ENCODE measurements at places on chromosomes 12 and 14.

DNA sequence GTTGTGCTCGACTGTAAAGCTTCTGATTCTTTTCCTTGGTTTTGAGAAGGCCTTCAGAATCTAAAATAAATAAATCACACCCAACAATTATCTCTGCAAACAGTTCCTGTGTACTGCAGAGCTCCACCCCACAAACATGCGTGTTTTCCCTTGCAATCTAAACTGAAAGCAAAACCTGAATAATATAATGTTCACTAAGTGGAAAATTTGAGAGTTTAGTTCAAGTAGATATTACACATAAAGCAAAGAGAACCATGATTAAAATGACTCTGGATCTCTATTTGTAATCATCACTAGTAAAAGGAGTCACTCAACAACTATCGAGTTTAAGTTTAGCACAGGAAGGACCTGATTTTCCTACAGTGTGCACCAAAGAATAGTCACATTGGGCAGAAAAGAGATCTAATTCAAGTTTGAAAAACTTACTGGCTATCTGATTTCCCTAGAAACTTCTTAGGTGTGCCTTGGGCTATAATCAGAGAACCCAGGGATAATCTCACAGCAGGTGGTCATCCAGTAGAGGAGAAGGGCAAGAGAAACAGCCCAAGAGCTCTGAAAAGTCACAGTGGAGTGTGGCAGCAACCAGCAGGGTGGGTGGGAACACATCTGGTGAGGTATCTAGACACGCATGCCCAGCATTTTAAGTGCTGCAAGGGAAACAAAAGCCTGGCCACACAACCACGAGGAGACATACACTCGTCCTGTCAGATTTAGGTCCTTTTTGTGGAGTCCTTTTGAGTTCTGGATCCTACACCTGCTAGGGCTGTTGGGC, 25.4 kb downstream of the ATG14 start:
- no peak for DNase-seq

DNA sequence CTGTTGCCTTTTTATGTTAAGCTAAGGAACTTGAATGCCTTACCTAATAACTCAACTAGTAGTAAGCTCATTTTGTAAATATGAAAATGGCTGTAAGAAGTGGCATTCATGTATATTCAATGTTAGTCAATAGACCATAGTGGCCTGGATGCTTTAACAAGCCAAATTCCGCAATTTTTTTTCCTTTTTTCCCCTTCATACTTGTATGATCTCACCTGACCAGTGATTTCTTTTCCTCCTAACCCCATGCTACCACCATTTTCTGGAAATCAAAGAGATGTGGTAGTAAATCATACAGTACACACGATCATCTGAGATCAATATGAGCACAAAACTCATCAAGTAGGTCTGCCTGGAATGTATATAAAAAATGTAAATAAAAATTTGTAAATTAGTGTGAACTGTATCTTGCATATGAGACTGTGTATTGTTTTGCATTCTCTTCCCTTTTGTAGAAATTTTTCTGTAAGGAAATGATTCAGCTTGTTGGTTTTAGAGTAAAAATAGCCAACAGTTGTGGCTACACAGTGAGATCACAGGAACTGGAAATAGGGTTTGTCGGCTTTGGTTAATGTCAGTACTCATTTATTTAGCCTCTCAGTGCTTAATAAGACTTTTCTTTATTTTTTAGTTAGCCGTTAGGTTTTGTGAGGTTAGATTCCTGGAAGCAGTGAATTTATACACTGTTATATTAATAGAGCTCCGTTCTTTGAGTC, 62.5 kb downstream of the ETNK1 start:
- no peak for DNase-seq

GRCh38 chr12:57143454-57143853, 4.0 kb downstream of the LRP1-AS start:
- DNase-seq, result no peak

- no peak for DNase-seq
These were observed 84.5 kb upstream of the EGLN3 start for GRCh38 chr14:34035177-34035933.
